ENCODE measurements at places on chromosomes 3 and 15.

DNA sequence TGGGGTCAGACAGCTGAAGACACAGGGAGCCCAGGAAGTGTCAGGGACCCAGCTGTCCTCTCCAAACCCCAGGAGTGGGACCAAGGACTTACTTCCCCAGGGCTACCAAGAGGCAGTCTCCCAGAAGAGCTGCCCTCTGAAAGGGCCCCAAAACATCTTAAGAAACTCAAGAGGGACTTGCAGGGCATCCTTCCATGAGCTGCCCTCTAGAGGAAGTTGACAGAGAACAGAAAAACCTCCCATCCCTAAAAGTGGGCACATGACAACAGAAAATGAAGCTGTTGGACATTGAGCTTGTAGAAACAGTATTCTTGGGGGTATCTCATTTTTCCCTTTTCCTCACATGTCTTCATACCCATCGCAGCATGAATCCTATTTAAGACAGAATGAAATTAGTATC, 58.9 kb downstream of the MECOM start:
- DNase-seq: no peak

- DNase-seq: no peak
Observed at GRCh38 chr3:196634829-196635228, 4.7 kb upstream of the NRROS start.

DNA sequence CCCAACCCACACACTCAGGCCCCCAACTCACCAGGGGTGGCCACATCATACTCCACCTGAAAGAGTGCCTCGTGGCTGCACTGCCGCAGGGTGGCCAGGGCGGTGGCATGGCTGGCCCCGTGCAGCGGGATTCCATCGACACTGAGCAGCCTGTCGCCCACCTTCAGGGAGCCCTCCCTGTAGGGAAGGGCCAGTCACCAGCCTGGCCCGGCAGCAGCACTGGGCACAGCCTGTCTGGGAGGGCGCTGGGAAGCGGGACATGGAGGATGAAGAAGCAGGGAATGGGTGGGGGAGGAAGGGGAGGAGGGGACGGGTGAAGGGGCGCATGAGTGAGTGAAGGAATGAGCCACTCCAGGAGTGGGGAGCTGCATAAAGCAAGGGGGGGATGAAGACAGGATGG, 18.5 kb downstream of the GRIP2 start:
- DNase-seq: no peak

DNA sequence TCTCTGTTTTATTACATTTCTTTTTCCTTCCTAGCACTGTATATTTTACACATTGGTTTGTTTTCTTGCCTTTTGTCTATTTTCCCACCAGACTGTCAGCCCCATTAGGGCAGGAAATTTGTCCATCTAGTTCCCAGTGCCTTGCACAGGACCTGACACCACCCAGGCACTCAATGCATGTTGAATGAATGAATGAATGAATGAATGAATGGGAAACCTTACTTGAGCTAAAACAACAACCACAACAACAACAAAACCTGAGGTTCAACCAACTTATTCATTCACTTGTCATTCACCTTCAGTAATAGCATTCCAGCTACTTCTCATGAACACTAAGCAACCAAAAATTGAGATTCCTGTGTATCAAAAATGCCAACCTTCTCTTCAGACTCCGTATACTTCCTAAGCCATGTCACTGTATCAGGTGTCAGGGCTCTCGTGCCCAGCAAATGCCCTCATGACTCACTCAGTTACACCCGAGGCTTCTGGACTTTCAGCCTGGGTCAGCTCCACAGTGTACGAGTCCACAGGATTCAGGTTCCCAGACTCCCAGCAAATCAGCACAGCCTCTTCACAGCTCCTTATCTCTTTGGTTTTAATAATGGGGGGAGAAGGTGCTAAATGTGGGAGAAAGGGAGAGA, 37.3 kb downstream of the FSD2 start:
- no peak for DNase-seq

- DNase-seq: no peak
Observed at GRCh38 chr3:157819270-157820156, 286.7 kb downstream of the SHOX2 start.

DNA sequence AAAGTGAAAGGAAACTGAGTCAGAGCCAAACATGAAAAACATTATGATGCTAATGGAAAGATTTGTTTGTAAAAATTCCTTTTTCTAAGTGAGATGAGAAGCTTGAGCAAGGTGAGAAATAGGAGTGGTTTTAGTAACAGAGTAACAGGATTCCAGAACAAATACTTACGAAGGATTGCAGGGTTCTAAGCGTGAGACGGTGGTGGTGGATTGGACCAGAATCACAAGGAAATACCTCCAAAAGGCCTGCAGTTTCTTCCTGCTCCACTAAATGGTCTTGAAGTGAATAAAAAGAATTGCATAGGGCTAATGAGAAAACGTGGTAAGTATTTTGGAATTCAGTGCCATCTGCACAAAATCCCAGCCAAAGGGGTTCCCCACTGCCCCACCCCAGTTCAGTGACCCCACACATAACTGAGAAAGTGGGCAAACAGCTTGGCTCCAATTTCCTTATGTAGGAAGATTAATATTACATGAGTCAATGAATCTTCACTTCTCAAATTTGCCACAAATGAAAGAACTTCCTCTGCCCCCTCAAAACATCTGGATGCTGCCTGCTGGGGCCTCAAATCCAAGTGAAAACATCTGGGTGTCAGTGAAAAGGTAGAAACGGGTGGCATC, 283.8 kb upstream of the NR2F2 start:
- no peak for DNase-seq

GRCh38 chr3:106013971-106014370, 145.2 kb upstream of the CBLB start:
- DNase-seq: no peak

DNA sequence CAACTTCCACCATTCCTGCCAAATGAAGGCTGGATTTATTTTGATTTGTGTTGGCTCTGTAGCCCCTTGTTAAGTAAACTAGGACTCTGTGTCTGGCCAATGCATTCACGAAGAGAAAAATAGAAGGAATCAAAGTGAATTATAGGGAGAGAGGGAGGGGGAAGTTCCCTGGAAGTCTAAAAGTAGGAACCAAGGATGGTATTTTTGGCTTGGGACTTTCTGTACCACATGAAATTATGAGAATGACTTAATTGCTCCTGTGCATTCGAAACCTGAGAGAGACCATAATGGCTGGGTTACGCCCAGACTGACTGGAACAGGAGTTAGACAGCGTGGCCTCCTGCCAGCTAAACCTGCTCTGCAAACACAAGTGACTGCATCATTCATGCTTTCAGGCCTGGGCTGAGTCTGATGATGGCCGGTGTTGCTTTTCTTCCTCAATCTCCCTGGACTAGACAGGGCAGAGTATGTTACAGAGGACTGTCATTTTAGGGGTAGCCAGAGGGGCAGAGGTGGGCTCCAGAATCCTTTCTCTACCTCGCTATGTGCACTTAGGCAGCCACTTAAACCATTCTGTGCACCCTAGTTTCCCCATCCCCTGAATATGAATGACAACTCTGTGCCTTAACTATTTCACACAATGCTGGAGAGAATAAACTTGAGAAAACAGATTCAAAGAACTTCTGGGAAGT, 58.9 kb downstream of the MYO1E start:
- DNase-seq: no peak

DNA sequence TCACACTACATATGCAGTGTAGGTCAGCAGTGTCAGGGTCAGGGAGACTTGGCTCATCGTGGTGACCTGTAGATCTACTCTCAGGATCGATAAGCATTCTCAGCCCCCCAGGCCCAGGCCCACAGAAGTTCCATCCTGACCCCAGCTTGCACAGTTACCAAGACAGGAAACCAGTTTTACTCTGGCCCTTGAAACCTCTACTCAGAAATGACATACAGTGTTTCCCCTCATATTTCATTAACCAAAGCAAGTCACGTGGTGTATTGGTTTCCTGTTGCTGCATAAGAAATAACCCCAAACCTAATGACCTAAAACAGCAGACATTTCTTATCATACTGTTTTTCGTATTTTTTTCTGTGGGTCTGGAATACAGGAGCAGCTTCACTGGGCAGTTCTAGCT, 242.2 kb downstream of the SLCO3A1 start:
- DNase-seq: no peak

GRCh38 chr15:61828860-61829513, 231.3 kb downstream of the VPS13C start:
- DNase-seq: no peak

DNA sequence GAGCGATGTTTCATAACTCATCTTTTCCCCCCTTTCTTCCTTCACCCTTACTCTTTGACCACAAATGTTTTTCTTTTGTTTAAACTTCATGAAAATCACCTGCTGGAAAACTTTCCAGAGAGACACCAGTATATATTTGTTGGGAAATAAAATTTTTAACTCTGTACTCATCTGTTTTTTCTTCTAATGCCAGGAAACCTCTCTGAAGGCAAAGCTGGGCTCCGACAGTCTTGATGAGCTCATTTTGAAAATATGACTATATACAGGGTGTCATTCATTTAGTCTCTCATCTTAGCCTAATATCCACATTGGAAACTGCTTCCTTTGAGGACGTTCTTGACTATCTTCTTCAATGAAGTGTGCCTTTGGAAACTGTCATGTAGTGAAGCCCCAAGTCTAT, 339.6 kb upstream of the ROBO2 start:
- no peak for DNase-seq

DNA sequence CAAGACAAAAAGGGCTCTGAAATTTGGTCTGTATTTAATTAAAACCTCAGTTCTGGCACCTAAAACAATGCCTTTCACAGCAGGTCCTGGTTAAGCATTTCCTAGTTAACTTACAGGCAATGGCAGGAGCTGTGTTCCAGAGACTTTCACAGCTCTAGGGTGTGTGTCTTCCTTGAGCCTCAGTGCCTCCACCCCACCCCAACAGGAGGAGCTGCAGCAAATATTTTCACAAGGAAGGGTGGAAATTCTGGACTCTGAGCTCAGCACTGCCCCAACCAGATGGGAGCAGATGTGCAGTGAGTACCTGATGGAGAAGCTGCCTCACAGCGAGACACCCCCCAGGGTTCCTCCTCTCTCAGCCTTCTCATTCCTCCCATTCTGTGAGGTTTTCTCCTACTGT, 106.3 kb upstream of the SPATA12 start:
- no peak for DNase-seq

- DNase-seq: no peak
Observed at GRCh38 chr15:29556380-29556779, 265.9 kb downstream of the TJP1 start.

DNA sequence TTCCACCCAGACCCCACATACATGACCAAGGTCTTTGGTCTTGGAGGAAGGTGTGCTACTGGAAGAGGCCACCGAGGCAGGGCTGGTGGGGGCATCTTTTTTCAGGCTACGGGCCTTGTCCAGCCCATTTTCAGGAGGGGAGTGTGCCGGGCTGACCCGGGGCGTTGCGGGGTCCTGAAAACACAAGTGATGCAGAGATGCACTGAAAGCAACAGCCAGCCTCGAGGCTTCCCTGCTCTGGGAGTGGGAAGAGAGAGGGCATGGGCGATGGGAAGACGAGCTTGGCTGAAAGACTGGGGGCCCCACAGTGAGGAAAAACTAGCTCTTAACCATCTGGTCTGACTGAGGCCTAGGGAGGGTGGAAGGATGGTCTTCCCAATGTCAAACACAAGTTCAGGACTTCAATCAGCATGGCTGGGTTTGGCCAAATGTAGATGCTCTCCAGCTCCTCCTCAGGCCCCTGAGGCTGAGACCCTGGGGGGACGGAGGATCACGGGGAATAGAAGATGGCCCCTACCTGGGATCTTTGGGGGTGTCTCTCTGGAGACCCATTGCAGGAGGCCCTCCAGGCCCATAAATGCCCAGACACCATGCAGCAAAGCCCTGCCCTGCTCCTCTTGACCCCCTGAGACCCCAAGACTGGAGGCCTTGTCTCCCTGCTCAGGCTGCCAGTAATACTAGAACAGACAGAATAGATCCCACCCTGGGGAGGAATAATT, 38.9 kb downstream of the TLE3 start:
- no peak for DNase-seq

DNA sequence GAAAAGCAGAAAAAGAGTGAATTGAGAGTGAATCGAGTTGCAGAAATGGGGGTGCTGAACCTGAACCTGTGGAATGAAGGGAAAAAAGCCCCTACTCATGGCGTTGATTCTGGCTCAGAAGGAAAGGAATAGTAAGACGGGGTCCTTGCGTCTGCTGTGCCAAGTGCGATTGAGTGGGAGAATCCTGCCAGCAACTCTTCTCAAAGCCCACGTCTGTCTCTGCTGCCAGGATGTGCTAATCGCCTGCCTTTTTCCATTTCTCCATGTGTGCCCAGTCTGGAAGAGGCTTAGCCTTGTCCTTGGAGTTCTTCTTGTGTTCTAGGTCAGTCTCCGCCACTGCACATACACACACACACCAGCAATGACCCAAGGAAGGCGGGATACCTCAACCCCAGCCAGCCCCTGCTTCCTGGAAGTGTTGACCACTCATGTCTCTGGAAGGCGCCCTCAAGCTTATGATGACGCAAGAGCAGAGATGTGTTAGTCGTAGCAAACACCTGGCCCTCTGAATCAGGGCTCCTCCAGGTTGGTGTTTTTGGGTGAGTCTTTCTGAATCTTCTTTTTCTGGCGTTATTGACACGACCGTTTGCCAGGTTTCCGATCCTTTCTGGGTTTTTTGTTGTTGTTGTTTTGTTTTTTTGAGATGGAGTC, 262.4 kb upstream of the PROK2 start:
- DNase-seq: no peak

- no peak for DNase-seq
Observed at GRCh38 chr15:96070636-96071035, 259.9 kb upstream of the NR2F2 start.

DNA sequence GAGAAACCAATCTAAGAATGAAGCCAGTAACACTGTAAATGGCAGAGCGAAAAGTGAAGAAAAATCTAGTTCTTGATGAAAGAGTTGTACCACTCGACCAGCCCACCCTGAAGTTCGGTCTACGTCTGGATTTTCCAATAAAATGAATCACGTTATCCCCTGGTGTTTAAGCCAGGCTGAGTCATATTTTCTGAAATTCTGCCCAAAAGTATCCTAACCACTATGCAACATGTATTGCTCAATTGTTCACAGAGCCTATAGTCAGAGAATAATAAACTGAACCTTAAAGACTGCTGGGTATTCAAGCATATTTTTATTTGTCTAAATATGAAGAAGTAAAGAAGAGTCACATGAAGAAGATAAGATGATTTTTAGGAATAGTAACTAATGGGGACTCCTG, 245.7 kb downstream of the FGF12 start:
- no peak for DNase-seq

- DNase-seq: no peak
Observed at GRCh38 chr15:80839764-80840130, 60.6 kb downstream of the CEMIP start.
